ENCODE measurements at places on chromosomes 5 and 9.

DNA sequence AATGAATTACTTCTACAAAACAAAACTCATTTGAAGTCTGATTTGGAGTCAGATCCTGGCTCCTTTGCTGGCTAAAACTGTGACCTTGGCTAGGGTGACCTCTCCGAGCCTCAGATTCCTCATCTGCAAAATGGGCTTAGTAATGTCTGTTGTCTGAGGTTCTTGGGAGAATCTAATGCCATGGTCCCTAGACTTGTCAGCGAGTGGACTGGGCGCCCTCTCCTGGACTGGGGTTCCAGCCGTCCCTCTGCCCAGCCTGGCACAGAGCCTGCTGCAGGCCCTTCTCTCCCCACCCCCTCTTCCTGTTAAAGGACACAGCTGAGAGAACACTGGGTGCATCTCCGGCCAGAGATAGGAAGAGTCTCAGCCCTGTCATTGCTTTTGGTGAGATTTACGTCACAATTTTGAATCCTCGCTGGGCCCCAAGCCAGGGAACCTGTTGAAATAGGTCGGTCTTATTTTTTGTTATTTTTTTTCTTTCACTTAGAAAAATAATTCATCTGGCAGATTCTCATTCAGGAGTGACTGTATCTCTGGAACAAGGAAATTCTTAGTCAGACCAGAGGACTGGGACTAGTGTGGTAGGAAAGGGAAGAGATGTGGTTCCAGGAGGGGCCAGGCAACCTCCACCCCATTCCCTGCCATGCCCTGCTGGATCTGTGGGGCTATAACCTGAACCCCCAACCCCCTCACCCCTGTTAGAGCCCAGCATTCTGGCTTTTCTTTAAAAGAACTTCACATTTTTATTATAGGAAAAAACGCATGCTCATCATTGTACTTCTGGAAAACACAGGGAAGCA, 48.2 kb upstream of the RPL26L1 start:
- DNase-seq, result peak; percentile 95

DNA sequence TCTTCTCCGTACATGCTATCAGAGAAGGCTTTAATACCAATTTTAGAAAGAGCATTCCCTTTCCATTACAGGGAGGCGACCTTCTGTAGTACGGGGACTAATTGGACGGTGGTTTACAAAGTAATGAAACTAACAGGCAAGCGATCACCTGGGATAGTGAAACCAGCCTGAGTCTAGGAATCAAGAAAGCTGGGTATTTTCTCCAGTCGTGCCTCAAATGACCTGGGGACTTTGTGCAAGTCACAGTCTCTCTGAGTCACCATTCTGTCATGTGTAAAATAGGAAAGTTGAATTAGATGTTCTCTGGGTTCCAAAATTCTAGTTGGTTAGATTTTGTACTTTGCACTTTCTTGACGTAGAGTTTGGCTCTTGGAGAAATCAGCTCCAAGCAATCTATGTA, 22.7 kb upstream of the SSBP2 start:
- DNase-seq, result no peak

DNA sequence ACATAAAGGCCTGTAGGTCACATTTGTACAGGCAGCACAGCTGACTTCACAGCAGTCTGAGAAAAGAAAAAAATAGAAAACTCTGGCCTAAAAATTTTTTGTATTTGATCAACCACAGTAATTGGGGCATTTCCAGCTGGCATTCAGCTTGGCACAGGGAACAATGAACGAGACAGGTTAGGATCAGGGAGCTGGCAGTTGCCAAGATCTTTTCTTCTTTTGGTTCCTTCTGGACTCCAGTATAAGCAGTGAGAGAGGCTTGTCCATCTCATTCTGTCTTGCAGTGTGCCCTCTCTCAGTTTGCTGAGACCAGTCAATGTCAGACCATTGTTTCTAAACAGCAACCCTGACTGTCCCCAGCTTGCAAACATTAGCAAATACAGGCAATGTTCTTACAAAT, 601.1 kb downstream of the TLR4 start:
- DNase-seq, result no peak

DNA sequence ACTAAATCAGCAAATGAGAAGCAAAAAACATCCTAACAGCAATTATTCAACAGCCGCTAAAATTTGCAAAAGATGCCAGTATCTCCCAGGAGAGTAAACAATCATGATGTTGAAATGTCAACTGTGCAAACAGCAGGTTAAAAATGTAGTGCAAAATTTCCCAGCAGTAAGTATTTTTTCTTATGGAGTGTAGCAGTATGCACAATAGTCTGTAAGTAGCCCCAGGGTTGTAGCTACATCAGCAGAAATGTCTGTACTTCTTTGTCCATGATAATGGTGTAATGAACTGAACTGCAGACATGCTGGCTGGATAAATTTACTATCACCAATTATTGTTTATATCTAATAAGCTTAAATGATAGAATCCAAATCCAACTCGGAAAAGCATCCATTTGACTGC, 31.4 kb downstream of the GRIN3A start:
- no peak for DNase-seq

GRCh38 chr5:43042176-43042625, 2.1 kb upstream of the ANXA2R start:
- DNase-seq, result peak; percentile 89

DNA sequence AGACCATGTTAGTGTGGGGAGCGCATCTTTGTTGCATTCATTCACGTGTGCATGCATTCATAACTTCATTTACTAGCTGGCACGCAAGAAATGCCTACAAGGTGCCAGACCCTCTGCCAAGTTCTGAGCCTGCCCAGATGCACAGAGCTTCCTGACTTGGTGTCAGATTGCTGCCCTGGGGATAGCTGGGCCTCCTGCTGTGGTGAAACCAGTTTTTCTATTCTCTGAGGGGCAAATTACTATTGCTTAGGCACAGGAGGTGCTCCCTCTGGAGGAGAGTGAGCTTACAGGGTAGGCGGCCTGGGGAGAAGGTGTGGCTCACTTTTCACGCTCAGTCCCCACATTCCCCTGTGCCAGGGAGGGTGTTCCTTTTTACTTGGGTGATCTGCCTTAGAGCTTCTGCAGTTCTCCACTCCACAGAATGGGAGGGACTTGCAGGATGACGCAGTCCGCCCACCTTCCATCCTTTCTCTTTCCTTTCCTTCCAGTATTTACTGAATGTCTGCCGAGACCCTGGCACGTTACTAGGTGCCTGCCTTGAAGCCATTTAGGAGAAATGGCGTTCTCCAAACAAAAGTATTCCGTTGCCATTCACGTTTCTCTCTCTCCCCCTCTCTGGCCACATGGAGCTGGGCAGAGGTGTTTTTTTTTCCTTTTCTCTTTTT, 27.9 kb upstream of the CTNNA1 start:
- peak; percentile 89 for DNase-seq

DNA sequence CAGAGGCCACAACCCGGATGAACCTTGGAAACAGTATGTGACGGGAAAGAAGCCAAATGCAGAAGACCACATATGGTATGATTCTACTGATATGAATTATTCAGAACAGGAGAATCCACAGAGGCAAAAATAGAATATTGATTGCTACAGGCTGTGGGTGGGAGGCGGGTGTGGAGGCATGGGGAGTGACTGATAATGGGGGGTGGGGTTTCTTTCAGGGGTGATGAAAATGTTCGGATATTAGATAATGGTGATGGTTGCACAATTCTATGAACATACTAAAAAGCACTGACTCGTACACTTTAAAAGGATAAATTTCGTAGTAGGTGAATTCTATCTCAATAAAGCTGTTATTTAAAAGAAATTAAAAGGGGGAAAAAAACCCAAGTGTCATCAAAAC, 10.7 kb downstream of the IL4 start:
- DNase-seq, result no peak

GRCh38 chr5:143063175-143063970, 293.2 kb downstream of the ARHGAP26 start:
- DNase-seq, result peak; percentile 78

GRCh38 chr9:108708448-108708847, 147.3 kb downstream of the ACTL7B start:
- DNase-seq, result peak; percentile 84

GRCh38 chr9:132673355-132673754, 3.1 kb downstream of the GTF3C4 start:
- DNase-seq, result no peak

DNA sequence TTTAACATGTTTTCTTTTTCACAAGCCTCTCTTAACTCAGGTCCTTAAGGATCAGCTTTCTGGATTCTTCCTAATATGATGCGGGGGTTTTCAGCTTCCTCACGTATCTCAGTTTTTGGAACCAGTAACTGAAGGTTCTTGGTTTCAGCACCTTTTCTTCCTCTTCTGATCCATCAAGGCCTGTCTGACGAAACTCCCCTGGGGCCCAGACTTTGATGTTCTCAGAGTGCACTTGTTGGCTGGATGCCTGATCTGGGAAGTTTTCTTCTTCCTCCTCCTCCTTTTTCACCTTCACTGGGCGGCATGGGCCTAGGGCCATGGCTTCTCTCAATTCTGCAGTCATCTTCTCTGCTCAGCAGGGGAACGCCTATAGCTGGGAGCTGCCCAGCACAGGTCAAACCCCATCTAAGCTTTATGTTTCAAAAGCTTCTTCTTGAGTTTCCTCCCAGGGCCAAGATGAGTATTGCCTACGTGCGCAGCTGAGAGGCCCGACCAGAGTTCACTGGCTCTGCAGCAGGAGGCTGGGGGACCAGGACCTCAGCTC, 44.8 kb downstream of the GHR start:
- DNase-seq, result no peak

GRCh38 chr5:4725594-4725993, 414.5 kb upstream of the ADAMTS16 start:
- no peak for DNase-seq

DNA sequence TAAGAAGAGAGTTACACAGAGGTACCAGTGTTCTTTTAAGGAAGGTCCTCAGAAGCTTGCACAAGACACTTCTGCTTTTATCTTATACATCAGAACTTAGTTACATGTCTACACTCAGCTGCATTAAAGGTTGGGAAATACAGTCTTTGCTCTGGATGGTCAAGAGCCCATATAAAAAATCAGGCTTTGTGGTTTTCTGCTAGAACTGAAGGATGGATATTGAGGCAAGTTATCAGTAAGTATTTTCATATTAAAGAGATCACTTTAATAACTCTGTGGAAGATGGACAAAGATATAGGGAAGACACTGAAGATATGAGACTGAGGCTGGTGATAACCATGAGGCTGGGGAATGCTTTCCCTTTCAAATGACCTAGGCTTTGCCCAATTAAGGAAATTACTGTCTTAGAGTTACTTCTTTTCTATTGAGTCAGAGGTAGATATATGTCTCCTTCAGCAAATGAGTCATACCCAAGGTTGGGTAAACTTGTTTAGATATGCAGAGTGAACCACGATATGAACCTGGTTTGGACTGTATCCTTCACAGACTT, 87.0 kb upstream of the TNC start:
- DNase-seq, result no peak

DNA sequence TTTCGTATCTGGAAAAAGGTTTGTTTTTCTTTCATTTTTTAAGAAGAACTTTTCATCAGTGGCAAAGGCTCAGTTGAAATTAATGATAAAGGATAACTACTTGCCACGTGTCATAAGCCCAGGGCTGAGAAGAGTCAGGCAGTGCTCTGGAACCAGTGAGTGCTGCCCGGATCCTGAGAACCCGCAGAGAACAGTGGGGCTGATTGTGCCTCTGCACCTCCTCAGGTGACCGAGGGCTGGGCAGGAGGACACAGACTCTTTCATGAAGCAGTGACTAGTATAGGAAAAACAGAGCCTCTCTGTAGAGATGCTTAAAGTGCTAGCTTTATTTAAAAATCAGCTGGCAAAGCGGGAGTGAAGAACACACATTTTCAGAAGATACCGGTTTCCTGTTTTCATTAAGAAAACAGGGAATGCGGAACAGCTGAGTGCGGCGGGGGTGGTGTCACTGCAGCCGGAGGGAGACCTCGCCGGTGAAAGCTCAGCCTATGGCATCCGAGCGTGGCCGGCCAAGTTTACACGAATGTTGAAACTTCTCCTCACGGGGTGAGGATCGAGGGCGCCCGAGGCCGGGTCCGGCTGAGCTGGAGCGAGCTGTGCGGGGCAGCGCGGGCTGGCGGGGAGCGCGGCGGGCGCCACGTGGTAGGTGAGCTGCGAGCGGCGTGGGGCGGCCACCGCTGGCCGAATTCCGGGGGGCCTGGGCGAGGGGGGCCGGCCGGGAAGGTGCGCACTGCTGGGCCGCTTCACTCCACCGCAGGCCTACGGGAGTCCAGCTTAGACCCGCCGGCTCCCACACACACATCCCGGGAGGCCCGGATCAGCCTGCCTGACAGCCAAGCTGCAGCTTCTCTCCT, 134.7 kb upstream of the DMRT1 start:
- DNase-seq, result peak; percentile 92

- peak; percentile 74 for DNase-seq
These were observed at the start of gene FRMPD1 for GRCh38 chr9:37650873-37651768. FRMPD1 (plus strand) TSS chr9:37650954; CDS start chr9:37692642, 41,688 bp downstream.

DNA sequence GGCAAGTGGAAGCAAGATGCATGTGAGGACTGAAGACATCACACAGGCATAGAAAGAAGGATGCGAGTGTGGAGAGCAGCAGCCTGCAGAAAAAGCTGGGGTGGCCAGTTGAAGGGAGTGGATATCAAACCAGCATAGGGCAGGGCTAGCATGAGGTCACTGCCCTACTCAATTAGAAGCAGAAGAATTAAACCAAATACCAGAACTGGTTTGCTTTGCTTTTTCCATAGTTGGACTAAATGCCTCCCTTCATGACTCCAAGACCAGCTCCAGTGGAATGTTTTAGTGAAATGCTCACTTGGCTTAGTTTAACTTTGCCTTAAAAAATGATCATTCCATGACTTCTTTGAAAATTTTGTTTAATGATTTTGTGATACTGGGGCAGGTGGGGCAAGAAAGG, 45.8 kb downstream of the TMEM167A start:
- DNase-seq, result no peak

GRCh38 chr5:53469946-53470687, 10.3 kb upstream of the FST start:
- no peak for DNase-seq

GRCh38 chr9:115350548-115350947, 232.6 kb upstream of the TNC start:
- DNase-seq, result no peak
